ENCODE measurements at places on chromosomes 12 and 14.

DNA sequence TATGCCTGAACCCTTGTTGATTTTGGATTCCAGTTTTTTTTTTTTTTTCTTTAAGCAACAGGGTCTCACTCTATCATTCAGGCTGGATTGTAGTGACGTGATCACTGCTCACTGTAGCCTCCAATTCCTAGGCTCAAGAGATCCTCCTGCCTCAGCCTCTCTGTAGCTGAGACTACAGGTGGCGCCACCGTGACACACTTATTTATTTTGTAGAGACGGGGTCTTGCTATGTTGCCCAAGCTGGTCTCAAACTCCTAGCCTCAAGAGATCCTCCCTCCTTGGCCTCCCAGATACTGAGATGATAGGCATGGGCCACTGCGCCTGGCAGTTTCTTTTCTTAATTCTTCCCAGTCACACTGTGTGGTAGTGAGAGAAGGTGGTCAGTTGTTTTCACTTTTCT is 25.2 kb downstream of the ACADS start:
- DNase-seq, result no peak

DNA sequence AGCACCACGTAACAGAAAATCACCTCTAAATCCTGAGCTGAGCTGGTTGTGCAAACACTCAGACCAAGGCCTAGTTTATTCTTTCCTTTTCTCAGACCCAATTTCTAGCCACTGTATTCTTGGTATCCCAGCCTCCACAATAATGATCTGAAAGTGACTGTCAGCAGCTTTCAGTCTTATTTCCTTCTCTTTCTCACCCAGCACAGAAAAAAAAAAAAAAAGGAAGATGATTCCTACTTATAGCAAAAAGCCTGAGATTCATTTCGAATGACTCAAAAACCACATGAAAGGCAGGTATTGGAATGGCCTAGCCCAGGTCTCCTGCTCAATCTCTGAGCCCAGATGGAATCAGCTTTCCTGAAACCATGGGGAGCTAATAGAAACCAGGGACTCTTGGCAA is 298.6 kb upstream of the PPFIA2 start:
- DNase-seq, result no peak

- peak; percentile 38 for DNase-seq
Observed at GRCh38 chr12:106780010-106780631, 5.6 kb downstream of the RIC8B start.

DNA sequence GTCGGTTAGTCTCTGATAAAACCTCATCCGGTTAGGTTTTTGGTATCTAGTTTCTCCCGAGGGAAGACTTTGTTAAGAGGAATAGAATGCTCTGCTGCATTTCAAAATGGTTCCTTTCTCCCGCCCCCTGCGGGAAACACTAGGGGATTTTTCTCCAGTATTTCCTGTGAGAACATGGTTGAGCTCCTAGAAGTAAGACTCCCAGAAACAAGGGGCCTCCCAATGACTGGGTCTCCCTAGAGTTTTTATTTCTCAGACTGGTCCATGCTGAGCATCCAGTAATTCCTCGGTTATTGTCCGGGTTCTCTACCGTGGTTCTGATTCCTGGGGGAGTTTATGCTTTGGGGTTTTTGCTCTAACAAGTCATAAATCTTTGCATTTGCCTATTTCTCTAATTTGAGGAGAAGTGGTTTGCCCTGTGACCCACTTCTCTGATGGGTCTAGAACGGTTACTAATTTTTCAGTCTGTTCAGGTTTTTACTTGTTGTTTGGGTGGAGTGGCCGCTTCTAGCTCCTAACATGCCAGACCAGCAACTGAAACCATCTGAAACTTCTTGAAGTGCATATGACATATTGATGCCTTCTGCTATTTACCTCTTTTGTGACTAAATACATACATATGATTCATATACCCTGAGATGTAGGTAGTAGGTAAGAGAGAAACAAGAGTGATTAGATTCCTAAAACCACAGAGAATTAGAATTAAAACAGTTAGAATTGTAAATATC is 25.1 kb downstream of the TESPA1 start:
- peak; percentile 5 for DNase-seq

DNA sequence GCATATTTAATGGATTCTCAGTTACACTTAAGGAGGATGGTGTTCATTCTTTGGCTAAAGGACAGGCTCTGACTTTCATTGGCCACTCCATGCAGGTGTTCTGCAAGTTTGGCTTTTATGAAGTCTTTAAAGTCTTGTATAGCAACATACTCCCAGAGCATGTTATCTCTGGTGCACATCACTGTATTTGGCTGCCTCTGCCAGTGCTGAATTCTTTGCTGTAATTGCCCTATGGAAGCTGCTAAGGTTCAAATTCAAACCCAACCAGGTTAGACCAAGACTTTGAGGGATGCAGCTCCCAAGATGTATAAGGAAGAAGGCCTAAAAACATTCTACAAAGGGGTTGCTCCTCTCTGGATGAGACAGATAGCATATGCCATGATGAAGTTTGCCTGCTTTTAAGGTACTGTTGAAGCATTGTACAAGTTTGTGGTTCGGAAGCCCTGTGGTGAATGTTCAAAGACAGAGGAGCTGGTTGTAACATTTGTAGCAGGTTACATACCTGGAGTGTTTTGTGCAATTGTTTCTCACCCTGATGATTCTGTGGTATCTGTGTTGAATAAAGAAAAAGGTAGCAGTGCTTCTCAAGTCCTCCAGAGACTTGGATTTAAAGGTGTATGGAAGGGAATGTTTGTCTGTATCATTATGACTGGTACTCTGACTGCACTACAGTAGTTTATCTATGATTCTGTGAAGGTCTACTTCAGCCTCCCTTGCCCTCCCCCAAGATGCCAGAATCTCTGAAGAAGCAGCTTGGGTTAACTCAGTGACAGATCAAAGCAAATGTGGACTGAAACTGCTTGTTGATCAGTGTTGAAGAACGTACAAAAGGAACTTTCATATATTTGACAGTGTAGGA is 19.4 kb downstream of the TMEM116 start:
- no peak for DNase-seq

DNA sequence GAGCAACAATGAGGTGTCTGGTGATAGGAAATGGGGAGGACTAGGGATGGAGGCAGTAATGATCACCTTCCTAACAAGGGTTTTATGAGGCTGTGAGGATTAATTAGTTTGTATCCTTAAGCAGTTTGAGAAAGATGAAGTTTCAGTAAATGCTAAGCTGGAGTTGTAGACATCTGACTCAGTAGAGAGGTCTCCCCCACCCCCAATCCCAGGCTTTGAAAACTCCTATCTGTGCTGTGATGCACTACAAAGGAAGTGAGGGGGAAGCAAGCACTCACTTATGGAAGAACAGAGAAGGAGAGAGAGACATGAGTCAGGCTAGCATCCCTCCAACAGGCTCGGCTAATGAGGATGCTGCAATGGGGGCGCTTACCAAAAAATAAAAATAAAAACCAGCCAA is 5.5 kb upstream of the BCL11B start:
- no peak for DNase-seq

All from fibroblast of mammary gland (primary cell).